CD4-positive, alpha-beta T cell treated with Interleukin-17A for 1 hour (primary cell): ENCODE measurements at places on chromosomes 5 and 9.

DNA sequence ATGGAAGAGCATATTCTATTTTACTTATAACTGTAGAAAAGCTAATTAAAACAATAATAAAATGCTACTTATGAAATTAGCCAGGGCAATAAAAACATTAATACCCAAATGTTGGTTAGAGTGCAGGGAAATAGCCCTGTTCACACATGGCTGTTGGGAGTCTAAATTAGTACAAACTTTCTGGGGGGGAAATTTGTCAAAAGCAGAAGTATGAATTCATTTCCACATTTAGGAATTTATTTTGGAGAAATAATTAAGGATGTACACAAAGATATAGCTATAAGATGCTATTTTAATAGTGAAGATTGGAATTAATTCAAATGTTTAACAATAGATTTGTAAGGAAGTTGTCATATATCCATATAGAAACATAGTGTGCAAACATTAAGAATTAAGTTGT lies 190.5 kb downstream of the SEC61B start:
- DNase-seq = no peak

- DNase-seq = peak; percentile 39
Observed at GRCh38 chr9:6667633-6668280, 22.2 kb upstream of the GLDC start.

GRCh38 chr5:76038212-76038611 lies 45.0 kb upstream of the SV2C start:
- DNase-seq = no peak

GRCh38 chr9:135329571-135330306 lies 149.8 kb upstream of the PPP1R26 start:
- DNase-seq = no peak

DNA sequence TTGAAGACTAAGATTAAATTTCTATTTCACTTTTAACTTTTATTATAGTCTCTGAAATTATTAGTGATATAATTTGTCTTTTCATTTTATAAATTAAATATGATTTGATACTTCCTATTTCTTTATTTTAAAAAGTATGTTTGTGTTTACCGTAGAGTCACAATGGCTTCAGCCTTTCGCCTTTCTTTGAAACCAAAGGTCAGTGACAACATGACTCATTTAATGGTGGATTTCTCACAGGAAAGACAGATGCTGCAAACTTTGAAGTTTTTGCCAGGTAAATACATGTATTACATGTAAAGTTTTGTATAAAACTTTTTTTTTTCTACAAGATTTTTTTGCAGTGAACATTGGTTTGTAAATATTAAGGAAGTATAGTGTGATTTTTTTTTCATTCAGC lies 36.4 kb downstream of the FSD1L start:
- DNase-seq = no peak

DNA sequence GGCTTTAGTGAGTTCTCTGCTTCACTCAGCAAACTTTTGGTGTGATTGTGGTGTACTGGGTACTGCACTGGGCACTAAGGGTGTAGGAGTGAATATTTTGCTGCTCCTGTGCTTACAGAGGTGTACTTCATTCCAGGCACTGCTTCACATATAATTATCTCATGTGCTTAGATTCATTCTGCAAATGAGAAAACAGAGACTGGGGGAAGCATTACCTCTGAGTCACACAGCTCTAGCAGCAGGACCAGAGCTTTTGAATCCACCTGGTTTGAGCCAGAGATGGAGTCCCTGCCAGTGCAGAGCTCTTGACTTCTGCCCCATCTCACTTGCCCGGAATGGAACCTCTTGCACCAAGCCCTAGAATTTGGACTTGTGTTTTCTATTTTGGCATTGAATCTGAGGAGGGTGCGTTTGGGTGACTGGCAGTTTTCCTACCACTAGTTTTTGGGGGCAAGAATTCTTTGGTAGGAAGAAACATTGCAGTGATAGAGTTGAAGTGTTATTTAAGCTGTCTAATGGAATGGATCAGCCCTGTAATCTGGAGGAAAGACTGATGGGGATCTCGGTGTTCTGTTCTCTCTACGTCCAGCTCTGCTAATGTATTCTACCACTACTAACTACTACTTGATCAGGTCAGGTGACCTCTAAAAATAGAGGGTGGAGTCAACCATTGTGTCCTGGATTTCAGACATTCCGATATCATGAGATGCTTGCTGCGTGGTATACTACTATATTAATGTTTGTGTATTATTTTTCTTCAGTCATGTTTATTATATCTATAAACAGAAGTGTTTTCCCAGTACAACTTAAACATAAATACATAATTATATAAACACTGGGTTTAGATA lies 2.5 kb downstream of the ARHGAP26 start:
- no peak for DNase-seq

GRCh38 chr9:134287591-134288491 lies 38.4 kb upstream of the RXRA start:
- DNase-seq = no peak

DNA sequence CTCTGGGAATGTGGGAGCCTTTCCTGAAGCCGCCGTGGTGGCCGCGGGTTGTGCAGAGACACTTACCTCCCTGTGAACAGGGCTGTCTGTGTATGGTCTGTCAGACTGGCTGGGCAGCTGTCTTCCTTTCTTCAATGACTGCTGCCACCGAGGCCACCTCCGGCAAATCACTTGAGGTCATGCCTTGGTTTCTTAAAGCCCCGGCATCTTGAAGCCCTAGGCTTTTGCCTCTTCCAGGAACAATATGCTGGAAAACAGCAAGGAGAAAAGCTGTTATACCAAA lies 79.5 kb upstream of the ZSWIM6 start:
- no peak for DNase-seq

- no peak for DNase-seq
Observed at GRCh38 chr5:157535042-157535865, 40.3 kb downstream of the ADAM19 start.

DNA sequence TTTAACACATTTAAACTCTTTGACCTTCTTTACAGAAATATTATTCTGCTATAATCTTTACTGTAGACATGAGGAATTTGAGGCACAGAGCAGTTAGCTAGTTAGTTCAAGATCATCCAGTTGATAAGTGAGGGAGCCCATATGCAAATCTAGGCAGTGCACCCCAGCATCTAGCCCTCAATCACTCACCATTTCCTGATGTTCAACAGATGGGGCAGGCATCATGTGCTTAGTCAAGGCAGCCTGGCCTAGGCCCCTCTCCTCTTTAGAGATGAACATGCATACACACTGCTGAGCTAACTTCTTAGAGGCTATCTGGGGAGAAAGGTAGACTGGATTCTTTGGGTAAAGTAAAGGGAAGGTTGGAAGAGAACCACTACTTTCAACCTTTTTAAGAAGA lies 206.8 kb upstream of the SLC24A2 start:
- no peak for DNase-seq

DNA sequence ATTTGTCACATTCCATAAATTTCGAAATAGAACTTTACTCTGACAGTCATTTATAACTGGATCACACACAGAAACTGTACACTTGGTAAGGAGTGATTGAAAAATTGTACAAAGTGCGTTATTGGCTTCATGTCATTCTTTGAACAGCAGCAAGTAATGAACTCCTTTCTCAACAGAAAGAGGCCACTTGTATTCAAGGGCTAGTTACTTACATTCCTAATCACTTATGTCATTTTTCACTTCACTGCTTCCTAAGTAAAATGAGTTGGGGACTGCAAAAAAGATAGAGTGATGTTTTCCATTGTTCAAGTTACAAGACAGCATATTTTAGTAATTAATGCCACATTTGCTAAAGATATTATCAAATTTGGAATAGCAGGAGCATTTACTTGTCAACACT lies 893.2 kb downstream of the DTWD2 start:
- no peak for DNase-seq

- DNase-seq = no peak
Observed at GRCh38 chr9:100459963-100460362, 13.0 kb upstream of the TMEFF1 start.

GRCh38 chr5:96995419-96995818 lies 59.5 kb downstream of the LNPEP start:
- no peak for DNase-seq

DNA sequence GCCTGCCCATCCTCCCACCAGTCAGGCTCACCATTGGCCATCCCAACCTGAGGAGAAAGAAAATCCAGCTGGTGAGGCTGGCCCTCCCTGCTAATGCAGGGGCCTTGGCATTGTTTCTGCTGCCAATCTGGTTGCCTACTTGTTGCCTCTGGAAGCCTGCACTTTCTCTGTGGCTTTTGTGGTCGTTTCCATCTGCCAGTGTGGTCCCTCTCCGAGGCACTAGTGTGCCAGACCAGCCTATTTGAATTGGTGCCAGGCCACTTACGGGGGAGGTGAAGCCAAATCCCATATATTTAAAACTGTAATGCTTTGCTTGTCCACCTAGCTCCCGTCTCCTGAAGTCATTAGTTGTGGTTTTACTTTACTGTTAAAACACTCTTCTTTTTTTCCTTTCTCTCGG lies 213.4 kb upstream of the ADAMTSL1 start:
- no peak for DNase-seq

- DNase-seq = no peak
Observed at GRCh38 chr5:172407241-172407691, 47.1 kb downstream of the SH3PXD2B start.

- DNase-seq = no peak
Observed at GRCh38 chr9:36833954-36834353, 200.1 kb downstream of the PAX5 start.

DNA sequence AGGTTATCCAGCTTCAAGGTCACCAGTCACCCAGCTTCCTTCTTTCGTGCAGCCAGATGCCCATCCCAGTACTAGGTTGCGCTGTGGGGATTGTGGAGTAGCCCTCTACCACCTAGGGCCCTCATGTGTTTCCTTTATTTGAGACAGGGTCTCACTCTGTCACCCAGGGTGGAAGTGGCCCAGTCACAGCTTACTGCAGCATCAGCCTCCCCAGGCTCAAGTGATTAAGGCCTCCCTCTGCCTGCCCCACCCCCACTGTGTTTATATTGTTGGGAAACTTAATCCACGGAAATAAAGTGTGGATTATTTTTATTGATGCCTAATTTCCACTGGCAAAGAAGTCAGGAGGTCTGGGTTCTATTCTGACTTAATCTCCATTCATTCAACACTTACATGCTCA lies 4.3 kb downstream of the IL17B start:
- no peak for DNase-seq

DNA sequence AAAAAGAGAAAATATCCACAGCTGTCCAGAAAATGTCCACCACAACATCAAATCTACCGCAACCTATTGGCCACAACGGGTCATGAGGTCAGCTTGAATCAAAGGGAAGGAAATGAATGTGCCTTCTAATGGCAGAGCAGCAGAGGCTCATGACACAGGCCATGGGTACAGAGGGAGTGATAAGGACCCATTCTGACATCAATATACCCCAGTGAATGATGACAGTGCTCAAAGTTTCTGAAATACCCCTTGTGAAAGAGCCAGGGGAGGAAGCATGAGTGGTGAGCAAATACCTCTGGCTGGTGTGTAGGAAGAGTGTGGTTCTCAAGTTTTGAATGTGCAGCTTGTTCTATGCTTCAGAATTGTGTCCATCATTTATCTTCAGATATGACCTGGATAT lies 348.2 kb downstream of the IRX1 start:
- DNase-seq = no peak

- no peak for DNase-seq
Observed at GRCh38 chr5:172680921-172681320, 39.9 kb downstream of the NEURL1B start.

GRCh38 chr5:87210076-87210475 lies 57.6 kb upstream of the RASA1 start:
- no peak for DNase-seq

DNA sequence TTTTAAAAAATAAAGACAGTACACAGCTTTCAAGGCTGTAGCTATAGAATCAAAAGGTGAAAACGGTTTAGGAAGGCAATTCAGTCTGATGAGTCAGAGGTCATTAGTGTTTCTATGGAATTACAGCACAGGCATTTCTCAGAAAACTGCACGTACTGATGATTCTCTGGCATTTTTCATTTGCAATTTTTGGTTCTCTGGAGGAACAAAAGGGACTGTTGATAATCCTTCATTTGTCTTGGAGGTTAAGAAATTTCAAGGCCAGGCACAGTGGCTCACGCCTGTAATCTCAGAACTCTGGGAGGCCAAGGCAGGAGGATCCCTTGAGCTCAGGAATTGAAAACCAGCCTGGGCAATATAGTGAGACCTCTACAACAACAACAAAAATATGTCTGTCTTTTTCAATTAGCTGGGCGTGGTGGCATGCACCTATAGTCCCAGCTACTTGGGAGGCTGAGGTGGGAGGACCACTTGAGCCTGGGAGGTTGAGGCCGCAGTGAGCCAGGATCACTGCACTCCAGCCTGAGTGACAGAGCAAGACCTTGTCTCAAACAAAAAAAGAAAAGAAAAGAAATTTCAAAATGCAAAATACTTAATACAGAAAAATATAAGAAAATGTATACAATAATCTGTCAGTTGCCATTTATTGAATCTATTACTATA lies 27.3 kb downstream of the NR6A1 start:
- no peak for DNase-seq

GRCh38 chr5:167489202-167489601 lies 802.2 kb upstream of the WWC1 start:
- DNase-seq = no peak

DNA sequence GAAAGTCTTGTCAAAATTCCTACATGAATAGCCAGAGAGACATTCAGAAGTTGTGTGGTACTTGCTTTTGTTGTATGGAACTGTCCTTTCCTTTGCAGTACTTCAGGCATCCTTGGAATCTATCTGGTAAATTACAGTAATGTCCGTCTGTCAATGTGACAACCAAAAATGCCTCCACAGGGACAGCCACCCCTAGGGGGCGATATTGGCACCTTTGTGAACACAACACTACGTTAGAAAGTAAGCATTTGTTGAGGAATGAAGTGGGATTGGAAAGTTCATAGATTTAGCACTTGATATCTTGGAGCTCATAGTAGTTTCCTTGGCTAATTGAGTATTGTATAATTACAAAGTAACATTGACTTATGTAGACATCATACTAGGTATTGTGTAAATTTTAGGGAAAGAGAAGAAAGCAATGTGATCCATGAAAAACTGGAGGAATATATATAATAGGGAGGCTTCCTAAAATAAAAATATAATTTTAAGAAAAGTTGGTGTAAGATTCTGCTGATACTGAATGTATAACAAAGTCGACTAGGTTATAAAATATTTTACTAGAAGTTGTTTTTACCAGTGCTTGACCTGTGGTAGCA lies 32.7 kb downstream of the TMEFF1 start:
- DNase-seq = peak; percentile 50

GRCh38 chr5:166329149-166329800 lies 1962.2 kb upstream of the WWC1 start:
- no peak for DNase-seq

- no peak for DNase-seq
Observed at GRCh38 chr5:36756848-36757247, 119.7 kb upstream of the NIPBL start.

- DNase-seq = no peak
Observed at GRCh38 chr9:8613346-8613825, 813.8 kb upstream of the DMAC1 start.

DNA sequence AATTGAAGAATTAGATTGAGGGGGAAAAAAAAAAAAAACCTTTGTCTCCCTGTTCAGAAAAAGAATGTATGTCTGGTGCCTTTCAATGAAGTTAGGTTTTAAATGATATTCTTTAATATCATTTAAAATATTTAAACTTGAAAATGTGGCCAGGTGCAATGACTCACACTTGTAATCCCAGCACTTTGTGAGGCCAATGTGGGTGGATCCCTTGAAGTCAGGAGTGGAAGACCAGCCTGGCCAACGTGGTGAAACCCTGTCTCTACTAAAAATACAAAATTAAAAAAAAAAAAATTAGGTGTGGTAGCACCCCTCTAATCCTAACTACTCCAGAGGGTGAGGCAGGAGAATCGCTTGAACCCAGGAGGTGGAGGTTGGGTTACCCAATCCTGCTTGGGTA lies 111.1 kb upstream of the RASA1 start:
- no peak for DNase-seq

GRCh38 chr9:3980212-3980611 lies 319.7 kb downstream of the GLIS3 start:
- no peak for DNase-seq
